Thymus (tissue), 14 donors: ENCODE measurements at places on chromosomes 7 and 10.

- no peak for DNase-seq
These were observed 813.4 kb downstream of the ANKRD7 start for GRCh38 chr7:119037941-119038340.

GRCh38 chr10:51291961-51292360 lies 217.7 kb downstream of the PRKG1 start:
- DNase-seq: no peak

- DNase-seq: no peak
These were observed 70.1 kb upstream of the RAB18 start for GRCh38 chr10:27433976-27434375.

- DNase-seq: no peak
These were observed 24.8 kb downstream of the CCSER2 start for GRCh38 chr10:84353052-84353803.

DNA sequence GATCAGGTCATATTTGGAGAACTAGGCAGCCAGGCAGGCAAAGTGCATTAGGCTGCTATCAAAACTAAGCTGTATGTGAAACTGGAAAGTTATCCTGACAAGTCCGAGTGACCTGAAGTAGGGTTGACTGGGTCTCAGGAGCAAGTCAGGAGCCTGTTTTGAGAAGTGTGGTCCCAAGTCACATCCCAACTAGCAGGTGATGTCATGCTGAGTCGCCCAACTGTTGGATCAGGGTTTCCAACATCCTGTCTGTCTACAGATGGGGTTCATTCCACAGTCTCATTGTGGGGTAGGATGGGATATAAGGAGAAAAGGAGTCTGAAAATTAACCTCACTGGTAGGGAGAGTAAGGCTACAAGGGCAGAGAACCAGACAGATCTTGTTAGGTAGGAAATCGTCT lies 27.0 kb downstream of the SLC26A4 start:
- no peak for DNase-seq

- no peak for DNase-seq
These were observed 30.1 kb upstream of the CCL24 start for GRCh38 chr7:75843613-75844116.

GRCh38 chr7:135782377-135782776 lies 33.8 kb upstream of the FAM180A start:
- no peak for DNase-seq

- DNase-seq: no peak
These were observed 156.5 kb downstream of the UBE2H start for GRCh38 chr7:129796186-129796775.

DNA sequence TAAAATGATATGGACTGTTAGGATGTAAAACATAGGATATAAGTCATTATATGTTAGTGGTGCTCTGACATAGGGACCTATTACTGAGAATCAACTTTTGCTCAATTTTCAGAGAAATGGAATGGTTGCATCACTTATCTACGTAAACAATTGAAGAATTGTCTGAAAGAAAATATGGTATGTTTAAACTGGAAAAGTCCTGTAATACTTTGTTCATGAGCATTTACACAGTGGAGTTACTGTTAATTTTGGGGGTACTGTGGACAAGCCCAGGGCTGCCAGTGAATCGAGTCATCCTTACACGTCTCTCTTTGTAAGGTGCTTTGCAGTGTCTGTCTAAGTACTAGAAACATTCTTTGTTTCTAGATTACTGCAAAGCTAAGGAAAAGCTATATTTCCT lies 152.0 kb downstream of the ZNF22 start:
- DNase-seq: no peak

GRCh38 chr10:86087716-86088115 lies 278.9 kb downstream of the GRID1 start:
- DNase-seq: no peak

DNA sequence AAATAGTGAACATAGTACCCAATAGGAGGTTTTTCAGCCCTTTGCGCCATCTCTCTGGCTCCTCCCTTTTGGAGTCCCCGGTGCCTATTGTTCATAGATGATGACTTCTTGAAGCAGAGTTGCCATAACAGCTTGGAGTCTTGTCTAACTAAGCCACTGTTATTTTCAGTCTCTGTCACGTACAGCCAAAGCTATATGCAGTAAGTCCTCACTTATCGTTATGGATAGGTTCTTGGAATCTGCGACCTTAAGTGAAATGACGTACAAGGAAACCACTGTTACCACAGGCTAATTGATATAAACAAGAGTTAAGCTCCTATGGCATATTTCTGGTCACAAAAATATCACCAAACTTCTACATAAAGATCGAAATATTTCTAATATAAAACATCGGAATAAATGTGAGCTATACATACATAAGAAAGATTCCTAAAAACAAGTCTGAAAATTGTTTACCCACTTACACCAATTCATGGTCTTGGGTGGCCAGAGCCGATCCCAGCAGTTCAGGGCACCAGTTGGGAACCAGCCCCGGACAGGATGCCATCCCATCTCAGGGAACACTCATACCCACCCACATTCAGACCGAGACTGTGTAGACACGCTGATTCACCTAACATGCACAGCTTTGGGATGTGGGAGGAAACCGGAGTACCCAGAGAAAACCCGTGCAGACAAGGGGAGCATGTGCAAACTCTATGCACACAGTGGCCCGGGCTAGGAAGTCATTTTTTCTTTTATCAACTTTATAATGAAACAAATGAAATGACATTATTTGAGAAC lies 76.0 kb upstream of the PRPS1L1 start:
- DNase-seq: no peak

- DNase-seq: no peak
These were observed 294.6 kb downstream of the PTEN start for GRCh38 chr10:88157981-88158465.

- no peak for DNase-seq
These were observed 113.3 kb downstream of the MAGI2 start for GRCh38 chr7:79340212-79340611.

GRCh38 chr10:7102084-7102483 lies 308.8 kb downstream of the SFMBT2 start:
- DNase-seq: no peak

GRCh38 chr10:86876748-86877147 lies 80.7 kb downstream of the MMRN2 start:
- no peak for DNase-seq

DNA sequence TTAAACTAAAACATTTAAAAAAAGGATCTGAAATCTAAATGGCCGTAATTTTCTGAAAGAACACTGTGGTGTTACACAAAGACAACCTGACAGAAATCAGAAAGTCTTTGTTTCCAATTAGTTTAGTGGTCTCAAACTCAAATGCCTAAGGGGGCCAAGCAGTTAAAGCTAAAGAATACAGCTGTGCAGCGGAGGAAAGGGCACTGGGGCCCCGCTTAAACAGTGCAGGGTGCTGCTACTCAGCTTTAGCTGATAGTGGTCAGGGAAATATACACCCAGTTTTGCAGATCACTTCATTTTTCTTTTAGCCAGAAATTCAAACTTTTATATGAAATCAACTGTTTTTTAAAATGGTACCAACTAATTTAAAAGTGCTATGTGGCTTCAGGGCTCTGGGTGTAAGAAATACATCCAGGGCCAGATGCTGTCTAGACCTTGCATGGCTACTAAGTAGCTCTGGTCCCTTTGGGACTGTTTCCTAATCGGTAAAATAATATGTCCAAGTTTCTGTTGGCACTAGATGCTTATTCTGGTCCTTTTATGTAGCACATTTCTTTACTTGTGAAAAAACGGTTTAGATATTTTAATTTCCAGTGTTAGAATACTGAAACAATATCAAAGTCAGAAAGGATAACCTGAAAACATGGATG lies 161.8 kb upstream of the LAMB4 start:
- DNase-seq: no peak

DNA sequence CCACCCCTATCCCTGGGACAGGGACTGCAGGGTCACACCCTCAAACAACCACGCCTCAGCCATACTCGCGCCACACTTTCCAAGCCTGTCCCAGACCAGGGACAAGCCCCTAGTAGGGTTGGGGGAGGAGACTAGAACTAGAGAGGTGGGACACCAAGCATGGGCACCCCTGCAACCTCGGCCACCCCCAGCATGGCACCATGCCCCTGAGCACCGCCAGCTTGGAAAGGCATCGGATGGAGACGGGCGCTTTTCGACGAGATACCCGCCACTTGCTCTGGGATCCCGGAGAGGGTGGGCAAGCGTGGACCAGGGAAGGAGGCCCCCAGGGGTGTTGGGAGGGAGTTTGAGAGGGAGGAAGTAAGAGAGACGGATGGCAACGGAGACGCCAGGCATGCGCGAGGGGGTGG lies 13.1 kb upstream of the KMT2E start:
- no peak for DNase-seq

GRCh38 chr7:36175886-36176285 lies 22.8 kb downstream of the EEPD1 start:
- DNase-seq: no peak

DNA sequence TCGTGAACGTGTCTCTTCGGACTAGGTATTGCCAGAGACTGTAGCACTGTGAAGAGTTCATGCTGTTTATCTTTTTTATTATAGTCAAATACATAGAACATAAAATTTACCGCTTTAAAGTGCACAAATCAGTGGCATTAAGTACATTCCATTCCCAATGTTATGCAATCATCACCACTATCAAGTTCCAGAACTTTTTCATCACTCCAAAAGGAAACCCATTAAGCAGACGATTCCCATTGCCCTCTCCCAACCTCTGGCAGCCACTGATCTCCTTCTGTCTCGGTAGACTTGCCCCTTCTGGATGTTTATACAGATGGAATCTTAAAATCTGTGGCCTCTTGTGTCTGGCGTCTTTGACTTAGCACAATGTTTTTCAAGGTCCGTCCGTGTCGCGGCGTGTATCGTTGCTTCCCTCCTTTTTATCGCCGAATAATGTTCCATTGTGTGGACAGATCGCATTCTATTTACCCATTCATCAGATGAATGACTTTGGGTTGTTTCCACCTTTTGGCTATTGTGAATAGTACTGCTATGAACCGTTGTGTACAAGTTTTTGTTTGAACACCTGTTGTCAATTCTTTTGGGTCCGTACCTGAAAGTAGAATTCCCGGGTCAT lies 2.7 kb downstream of the PROSER2 start:
- no peak for DNase-seq

DNA sequence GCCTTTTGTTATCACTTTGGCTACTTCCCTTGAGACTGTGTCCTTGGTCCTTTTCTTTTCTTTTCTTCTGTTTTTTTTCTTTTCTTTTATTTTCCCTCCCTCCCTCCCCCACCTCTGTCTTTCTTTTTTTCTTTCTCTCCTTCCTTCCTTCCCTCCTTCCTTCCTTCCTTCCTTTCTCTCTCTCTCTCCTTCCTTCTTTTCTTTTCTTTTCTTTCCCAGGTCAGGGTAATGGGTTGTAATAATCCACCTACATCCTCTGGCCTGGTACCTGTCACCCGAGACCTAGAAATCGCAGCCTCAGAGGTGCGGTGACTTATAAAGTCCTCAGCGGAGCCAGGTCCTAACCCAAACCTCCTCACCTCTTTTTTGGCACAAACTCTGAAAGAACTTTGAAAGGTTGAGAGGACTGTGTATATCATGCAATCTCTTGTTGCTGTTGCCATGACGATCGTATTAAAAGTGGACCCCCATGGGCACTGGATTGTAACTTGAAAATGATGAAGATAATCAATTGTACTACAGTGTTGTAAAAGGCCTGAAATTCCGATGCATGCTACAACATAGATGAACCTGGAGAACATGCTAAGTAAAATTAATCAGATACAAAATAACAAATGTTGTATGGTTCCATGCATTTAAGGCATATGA lies 140.7 kb upstream of the AGK start:
- no peak for DNase-seq

DNA sequence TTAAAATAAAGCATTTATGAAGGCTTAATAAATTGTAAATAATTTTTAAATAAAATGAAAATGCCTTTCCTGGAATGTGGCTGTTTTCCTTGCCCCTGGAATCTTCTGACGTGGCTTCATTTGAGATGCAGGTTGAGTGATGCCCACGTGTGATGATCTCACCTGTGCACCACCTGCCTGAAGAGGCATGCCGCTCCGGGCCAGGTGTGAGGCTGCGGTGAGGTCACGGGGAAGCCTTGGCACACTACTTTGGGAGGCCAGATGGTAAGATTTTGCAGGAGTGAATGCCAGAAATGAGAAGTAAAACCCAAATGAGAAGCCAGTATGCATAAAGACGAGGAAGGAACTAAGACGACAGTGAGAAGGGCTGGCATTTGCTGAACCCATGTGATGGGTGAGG lies 36.2 kb downstream of the GOT1 start:
- no peak for DNase-seq

- DNase-seq: no peak
These were observed 58.5 kb downstream of the MACC1 start for GRCh38 chr7:20158684-20159083.

GRCh38 chr7:3955751-3956696 lies 655.0 kb downstream of the SDK1 start:
- no peak for DNase-seq

DNA sequence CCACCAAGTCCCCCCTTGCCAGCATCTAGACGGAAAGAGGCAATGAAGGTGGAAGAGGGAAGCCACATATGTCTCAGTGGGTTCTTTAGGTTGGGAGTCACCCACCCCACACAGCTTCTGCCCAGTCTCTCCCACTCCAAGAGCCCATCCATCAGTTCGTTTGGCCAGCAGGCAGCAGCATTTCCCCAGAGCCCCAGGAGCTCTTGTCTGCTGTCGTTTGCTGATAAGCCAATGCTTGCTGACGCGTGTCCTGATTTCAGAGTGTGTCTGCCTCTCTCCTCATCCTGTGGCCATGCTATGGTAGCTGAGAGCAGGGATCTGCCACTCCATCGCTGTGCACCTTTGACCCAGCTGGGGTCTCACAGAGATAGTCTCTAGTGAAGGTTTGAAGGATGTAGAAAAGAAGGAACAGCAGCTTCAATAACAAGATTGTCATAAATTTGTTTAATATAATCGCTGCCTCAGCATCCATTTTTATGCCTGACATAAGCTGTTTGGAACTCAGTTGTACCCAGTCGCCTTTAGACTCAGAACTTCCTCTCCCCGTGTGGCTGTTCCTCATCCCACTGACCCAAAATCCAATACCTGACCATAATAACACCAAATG lies 39.4 kb upstream of the GDF10 start:
- DNase-seq: peak; percentile 57

GRCh38 chr7:112346381-112347060 lies 103.7 kb upstream of the IFRD1 start:
- no peak for DNase-seq

GRCh38 chr7:50595491-50596102 lies 30.4 kb upstream of the DDC start:
- no peak for DNase-seq

DNA sequence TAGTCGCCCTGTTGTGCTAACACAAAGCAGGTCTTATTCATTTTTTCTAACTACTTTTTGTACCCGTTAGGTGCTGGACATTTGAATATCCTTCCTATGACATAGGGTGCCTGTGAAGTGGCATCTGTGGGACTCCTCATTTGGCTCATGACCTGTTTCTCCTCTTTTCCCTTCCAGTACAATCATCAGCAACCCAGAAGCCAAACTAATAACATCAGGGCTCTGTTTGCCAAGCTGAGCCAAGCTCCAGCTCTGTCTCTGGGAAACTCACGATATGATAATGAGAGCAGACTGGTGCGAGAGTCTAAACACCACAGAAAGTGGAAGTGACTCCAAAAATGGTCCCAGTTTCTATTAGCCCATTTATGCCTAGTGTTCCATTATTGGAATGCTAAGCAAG lies 92.0 kb downstream of the SVIL start:
- no peak for DNase-seq
